Fibroblast of the conjunctiva (primary cell): ENCODE measurements at places on chromosomes 5 and 9.

- no peak for DNase-seq
These were observed 22.4 kb upstream of the PTPDC1 start for GRCh38 chr9:94061864-94062263.

DNA sequence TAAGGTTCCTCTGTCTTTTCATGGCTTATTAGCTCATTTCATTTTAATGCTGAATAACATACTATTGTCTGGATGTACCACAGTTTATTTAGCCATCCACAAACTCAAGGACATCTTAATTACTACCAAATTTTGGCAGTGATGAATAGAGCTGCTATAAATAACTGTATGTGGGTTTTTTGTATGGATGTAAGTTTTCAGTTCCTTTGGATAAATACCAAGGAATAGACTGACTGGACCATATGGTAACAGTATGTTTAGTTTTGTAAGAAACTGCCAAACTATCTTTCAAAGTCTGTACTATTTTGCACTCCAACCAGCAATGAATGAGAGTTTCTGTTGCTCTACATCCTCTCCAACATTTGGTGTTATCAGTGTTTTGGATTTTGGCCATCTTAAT, 38.7 kb downstream of the SCAMP1 start:
- DNase-seq, result peak; percentile 43

- no peak for DNase-seq
These were observed 32.2 kb downstream of the NDUFA8 start for GRCh38 chr9:122127396-122127798.

GRCh38 chr5:142515036-142515435, 170.9 kb downstream of the FGF1 start:
- no peak for DNase-seq

- no peak for DNase-seq
These were observed 190.8 kb downstream of the ELAVL2 start for GRCh38 chr9:23635276-23635675.

GRCh38 chr5:1193591-1193985, 7.8 kb upstream of the SLC6A19 start:
- DNase-seq, result no peak

GRCh38 chr9:109182940-109183798, 16.1 kb upstream of the FRRS1L start:
- no peak for DNase-seq

- DNase-seq, result no peak
These were observed 5.6 kb upstream of the HMGCR start for GRCh38 chr5:75331095-75332090.

DNA sequence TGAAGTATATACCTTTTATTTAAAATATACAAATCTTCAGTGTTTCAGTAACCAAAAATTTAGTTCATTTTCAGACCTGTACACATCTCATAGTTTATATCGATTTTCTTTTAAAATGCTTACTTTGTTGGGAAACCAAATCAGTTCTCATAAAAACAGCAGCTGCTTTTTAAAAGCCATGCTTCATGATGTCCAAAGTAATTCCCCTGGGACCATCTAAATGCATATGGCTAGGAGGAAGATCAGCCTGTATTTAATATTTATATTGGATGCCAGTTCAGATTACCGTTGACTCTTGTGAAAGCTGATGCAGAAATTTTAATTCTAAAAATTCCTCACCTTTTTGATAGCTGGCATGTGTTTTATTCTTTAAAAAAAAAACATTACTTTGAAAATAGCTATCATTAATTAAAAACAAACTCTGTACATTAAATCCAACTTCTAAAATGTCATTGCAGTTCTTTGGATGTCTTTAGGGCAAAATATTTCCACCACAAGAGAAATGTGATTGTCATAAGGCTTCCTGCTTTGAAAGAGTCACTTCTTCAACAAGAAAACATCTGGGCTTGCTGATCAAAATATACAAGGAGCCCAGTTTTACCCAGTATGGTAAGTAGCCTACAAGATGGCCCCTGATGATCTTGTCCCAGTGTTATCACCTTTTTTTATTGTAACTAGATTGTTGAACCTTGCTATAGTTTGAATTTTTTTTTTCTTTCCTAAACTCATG, 1242.9 kb upstream of the CDH6 start:
- no peak for DNase-seq

- no peak for DNase-seq
These were observed 411 bp upstream of the GABRG2 start for GRCh38 chr5:162067162-162067561.

DNA sequence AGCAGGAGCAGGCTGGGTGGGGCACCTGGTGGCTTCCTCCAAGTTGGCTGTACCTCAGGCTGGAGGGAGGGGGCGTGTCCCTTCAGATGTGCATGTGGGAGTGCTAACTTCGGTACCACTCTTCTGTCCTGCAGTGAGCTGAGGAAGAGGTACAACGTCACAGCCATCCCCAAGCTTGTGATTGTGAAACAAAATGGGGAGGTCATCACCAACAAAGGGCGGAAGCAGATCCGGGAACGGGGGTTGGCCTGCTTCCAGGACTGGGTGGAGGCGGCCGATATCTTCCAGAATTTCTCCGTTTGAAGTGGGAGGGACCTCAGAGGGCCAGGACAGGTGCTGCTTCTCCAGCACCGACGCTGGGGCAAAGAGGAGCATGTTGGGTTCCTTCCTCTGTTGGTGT, 9.3 kb downstream of the NXNL2 start:
- no peak for DNase-seq

- DNase-seq, result no peak
These were observed 169.8 kb upstream of the GRAMD2B start for GRCh38 chr5:126253406-126253805.

- no peak for DNase-seq
These were observed 15.0 kb downstream of the CDH10 start for GRCh38 chr5:24629798-24630197.

DNA sequence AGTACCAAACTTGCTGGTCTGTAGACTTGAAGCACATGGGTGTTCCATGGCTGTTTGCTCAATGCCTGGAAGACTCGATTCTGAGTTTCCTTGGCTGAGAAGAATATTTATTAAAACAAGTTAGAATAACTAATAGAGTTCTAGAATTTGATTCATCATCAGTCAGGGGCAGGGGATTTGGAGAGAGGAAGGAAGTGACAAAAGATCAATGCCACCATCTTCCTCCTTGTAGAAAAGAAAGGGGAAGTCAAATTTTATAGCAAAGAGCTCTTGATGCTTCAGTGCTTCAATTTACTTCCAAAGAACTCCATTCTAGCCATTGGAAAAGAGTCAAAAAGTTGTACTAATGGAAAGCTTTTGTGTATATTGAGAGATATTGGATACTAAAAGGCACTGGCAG, 236.3 kb downstream of the MCTP1 start:
- no peak for DNase-seq

- DNase-seq, result no peak
These were observed 51.3 kb downstream of the PCSK5 start for GRCh38 chr9:75941577-75942311.

GRCh38 chr5:84086511-84086910, 298.2 kb downstream of the EDIL3 start:
- no peak for DNase-seq

GRCh38 chr5:110872963-110873362, 134.2 kb downstream of the SLC25A46 start:
- DNase-seq, result no peak

- peak; percentile 98 for DNase-seq
These were observed 39.0 kb upstream of the OSMR start for GRCh38 chr5:38806775-38807258.

DNA sequence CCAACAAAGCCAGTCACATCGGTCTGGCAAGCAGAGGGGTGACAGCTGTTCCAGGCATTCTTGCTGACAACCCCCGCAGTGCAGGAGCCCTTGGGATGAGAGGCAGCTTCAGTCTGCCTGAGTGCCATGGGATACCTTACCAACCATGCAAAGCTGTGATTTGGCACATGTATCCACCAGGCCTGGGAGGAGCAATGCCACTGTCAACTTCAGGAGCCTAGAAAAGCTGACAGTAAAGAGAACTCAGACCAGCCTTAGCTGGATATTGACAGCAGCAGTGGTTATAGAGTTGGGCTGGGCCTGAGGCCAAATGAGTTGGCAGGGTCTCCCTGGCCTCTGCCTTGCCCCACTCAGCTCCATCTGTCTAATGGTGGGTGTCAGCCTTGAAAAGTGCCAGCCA, 10.1 kb upstream of the PLPPR1 start:
- no peak for DNase-seq

DNA sequence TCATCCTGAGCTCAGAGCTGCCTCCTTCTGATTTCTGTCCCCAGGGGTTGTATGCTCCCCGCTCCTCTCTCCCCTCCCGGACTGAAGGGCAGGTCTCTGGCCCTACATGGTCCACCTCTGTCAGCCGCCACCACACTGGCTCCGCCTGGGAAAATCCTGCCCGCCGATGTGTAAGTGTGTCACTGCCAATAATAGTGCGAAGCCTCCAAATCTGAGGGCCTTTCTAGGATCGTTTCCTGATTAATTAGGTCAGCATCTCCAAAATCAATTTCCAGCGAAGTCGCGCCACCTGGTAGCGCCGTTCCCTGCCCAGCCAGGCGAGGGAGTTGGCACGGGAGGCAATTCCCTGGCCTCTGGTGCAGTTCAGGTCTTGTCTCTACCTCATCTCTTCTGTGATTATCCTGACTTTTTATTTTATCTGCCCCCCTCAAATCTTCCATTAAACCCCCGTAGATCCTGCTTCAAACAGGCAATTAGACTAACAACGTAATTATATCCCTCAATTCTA, 73.5 kb downstream of the ZNF618 start:
- no peak for DNase-seq

DNA sequence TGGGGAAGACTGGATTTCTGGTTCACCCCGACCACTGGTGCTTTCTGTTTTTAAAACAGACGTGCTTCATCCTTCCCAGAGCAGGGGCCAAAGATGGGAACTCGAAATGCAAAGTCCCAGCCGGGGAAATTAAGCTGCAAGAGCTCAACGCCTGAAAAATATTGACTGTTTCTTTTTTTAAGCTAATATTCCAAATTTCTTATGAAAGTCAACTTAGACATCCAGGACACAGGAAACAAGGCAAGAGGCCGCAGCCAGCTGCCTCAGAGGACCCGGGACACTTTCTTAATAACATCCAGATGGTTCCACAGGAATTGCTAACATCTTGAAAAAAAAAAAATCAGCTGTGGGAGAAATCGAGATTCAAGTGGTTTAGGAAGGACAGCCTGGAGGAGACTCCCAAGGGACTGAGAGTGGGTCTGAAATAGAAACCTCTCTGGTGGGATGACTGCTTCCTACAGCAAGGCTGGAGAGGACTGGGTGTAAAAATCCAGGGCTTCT, 144.9 kb downstream of the FGF1 start:
- DNase-seq, result peak; percentile 65

DNA sequence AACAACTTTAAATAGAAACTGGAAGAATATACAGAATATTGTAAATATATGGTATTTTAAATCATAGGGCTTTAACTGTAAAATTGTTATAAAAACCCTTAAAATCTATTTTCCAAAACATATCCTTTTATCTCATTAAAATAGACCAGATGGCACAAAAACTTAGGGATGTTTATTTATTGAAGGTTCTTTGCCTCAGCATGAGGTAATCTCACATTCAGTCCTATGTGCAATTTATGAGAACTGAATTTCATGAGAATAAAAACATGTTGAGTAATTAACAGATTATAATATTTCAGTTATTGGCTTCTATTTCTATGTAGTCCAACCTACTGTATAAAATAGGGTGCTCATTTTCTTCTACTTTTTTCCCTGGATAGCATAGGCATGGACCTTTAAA, 329.2 kb upstream of the PRR16 start:
- DNase-seq, result no peak

DNA sequence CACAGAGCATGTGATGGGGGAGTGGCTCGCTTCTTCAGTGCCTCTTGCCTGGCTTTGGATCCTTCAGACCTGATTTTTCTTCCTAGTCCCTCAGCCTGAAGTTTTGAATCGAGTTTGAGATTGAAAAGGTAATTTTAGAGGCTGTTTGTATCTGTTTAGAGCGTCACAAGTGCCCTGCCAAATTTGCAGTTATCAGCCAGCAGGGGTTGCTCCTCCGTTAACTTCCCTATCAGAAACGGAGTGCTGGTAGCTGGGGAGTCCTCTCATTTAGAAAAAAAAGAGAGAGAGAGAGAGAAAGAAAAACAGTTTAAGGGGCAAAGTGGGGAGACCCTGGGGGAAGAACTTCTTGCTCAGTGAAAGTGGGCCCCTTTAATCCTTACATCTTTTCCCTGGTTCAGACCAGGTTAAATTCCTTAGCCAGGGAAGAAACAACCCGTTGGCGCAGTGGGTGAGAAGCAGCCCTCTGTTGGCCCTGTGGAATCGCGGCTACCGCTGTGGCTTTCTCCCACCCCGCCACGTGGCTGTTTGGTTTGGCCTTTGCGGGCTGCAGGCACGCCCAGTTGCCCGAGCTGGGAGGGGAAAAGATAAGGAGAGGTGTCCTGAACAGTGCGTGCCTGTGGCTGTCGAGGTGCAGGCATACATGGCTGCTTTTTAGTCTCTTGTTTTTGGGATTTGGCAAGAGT, 576.7 kb upstream of the ACO1 start:
- DNase-seq, result no peak

GRCh38 chr9:4263591-4263990, 36.3 kb downstream of the GLIS3 start:
- DNase-seq, result no peak

DNA sequence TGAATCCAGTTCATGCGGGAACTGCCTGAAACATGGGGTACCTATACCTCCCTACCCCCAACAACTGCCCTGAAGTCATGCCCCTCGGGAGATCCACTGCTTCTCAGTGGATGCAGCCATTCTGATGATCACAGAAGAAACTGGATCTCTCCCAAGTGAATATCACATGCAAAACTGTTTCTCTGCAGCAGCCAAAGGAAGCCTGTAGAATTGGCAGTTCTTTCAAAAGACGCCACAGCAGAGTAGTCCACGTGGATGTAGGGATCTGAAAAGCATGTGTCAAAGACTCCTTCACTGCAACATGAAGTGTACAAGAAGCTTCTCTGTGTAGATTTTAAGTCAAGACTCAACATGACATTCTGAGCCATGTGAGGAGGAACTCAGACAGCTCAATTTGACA, 286.7 kb downstream of the NR3C1 start:
- no peak for DNase-seq

DNA sequence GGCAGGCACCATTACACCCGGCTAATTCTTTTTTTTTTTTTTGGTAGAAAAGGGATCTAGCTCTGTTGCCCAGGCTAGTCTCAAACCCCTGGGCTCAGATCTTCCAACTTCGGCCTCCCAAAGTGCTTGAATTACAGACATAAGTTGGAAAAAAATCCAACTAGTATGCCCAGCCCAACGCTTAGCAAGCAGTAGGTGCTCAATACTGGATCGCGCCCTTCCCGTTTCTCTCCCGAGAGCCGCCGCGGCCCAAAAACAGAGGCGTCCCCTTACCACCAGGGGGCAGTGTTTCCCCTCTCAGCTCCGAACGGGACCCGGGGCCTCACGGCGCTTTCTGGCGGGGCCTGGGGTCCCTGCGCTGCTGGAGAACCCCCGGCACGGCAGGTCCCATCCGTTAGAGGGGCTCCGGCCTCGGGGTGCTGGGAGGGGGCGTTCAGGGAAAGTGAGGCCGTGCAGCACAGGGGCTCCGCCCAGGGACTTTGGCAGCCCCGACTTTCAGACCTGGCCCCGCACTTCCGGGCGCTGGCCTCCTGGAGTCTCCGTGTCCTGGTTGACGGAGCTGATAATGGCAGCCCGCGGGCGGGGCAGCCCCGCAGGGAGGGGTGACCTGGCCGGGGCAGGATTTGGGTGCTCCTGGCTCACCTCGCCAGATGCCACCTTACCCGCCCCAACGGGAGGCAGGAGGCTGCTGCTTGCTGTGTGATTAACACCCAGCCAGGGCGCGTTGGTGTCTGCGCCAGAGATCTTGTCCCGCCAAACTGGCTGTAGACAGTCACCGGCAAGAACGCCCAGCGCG, 15.2 kb downstream of the PTGES start:
- no peak for DNase-seq
